ENCODE measurements at places on chromosomes 3 and 15. TPM values are rescaled to one million over a fixed set of nuclear protein-coding genes. Genes with fewer than 3 reads are reported as not detected.
A peak's percentile ranks its signal among the peaks of the same experiment; 100 is the strongest.

The MEIS2 gene
- total RNA-seq = 0.22 TPM

The RAB6B gene
- total RNA-seq = 15.6 TPM

The TMEM207 gene
- total RNA-seq = not detected

The NRG4 gene
- not detected for total RNA-seq

The FES gene
- 8.6 TPM for total RNA-seq

The RASGRF1 gene
- total RNA-seq = 0.67 TPM

GRCh38 chr3:38725726-38726419, 76.4 kb upstream of the SCN5A start:
- DNase-seq = no peak

DNA sequence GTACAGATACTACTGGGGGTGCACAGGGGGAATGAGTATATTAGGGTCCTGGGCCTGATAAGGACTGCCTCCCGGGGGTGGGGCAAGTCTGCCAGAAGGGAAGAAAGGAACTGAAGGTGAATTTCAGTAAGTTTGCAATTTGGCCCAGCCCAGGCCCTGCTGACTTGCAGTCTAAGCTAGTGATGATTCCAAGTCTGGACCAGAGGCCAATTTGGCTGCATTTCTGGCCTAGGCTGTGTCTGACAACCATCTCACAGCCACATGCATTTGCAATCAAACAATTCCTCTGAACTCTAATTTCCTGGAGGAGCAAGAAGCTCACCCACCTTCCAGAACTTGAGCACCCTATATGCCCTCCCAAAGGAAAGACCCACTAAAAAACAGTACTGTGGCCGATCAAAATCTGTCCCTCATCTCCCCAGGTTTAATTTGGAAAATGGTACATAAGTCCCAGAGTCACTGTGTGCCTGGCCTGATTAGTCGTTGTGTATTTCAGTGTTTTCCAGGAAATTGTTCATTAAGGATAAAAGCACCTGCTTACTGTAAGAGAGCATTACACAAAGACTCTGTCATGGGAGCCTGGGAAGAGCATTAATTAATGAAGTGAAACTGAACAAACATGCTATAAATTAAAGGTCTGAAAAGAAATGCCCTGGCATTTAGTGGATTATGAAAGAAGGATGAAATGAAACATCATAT, 114.5 kb downstream of the MEGF11 start:
- DNase-seq = no peak

DNA sequence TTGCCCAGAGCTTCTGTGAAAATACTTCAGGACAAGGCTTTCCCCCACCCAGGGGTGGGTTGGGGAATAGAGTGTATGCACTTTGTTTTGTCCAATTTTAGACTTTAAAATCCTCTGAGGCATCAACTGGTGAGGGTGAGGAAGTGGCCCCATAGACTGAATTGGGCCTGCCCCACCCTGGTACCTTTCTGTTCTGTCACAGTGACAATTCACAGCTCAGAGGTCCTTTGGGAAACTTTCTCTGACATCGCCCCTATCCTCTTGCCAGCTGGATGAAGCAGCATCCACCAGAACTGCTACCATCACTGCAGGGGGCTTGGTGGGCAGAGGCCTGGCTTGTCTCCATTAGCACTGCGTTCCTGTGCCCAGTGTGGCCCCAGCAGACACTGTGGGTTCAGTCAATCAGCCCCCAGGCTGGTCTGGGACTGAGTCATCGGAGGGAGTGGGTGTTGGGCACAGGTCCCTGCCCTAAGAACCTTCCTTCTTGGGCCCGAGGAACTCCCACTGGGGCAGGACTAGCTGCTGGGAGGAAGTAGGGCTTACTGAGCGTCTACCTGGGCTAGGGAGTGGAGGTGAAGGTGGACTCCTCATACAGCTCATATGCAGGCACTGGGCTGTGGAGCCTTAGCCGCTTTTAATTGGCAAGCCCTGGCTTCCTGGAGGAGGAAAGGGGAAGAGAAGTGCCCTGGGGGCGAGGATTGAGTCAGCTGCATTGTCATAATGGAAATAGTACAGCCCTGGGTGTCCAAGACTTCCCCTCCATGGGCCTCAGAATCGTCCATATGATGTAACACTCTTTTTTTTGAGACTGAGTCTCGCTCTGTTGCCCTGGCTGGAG, 1.5 kb upstream of the PPM1M start:
- DNase-seq = no peak

- no peak for DNase-seq
These were observed 1.8 kb downstream of the RCCD1 start for GRCh38 chr15:90956274-90957030.

GRCh38 chr15:100430411-100430810, 88.6 kb upstream of the ADAMTS17 start:
- DNase-seq = no peak

DNA sequence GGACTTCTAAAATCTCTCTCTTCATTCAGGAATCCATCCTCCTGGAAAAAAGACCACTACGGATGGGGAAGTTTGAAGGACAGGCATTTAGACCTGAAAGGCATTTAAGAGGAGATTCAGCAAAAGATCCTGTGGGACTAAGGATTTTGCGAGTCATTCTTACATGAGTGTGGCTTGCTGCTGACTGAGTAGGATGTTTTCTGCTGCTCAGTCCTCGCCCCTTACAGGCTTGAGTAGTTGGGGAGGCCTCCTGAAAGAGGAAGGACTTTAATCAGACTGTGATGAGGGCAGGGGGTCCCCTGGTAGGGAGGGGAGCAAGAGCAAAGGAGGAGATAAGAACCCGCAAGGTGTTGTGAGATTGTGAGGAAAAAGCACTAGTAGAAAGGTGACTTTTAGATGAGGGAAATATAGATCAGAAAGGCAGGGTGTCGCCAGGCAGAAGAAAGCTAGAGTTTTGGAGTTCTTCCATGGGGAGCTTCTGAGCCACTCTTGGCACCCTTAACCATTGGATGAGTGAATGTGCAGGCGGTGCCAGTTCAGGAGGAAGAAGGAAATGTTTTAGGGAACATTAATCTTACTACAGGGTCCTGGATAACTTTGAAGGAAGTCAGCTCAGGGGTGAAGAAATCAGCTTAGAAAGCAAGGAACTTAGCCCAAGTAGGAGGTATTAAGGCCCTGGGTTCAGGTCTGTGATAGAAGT, 171.1 kb downstream of the RORA start:
- no peak for DNase-seq

GRCh38 chr15:67510597-67511190, 10.2 kb upstream of the C15orf61 start:
- no peak for DNase-seq

GRCh38 chr15:37098468-37099318, 1.7 kb downstream of the MEIS2 start:
- no peak for DNase-seq

DNA sequence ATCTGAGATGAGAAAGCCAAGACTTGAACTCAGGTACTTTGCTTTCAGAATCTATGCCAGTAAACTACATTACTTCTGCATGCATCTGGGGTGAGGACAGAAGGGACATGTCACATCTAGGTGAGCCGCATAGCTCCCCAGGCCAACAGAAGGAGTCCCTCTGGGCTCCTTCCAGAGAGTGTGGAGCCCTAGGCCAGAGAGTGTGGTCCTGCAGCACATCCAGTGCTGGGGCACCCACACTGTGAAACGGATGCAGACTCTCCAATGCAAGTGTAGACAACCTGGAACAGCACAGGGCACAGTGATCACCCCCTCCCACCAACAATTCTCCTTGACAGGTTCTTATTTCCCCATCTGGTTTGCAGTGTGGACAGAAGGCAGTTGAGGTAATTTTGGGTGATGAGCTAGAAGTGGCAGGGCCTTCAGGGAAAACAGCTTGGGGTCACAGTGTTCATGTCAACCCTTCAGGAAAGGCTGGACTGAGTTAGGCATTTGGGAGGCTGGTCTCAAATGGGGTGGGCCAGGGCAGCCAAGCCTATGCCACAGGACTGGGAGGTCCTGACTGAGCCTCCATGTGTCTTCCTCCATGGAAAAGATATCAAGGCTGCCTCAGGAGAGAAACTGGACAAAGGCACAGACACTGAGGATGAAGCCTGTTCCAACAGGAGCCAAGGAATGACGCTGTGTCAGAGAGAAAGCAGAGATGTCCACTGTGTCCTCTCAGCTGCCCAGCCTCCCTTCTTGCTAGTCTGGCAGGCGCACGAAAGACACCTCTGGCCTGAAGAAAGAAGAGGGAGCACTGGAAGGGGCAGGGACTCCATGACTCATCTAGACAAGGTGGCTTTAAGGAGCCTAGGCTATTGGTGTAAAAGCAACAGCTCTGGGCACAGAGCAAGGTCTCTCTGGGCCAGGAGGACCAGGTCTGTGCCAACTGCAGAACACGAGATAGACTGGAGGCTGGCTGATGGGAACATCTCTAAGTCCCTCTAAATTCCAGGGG, 1.7 kb downstream of the PLCD1 start:
- DNase-seq = no peak

DNA sequence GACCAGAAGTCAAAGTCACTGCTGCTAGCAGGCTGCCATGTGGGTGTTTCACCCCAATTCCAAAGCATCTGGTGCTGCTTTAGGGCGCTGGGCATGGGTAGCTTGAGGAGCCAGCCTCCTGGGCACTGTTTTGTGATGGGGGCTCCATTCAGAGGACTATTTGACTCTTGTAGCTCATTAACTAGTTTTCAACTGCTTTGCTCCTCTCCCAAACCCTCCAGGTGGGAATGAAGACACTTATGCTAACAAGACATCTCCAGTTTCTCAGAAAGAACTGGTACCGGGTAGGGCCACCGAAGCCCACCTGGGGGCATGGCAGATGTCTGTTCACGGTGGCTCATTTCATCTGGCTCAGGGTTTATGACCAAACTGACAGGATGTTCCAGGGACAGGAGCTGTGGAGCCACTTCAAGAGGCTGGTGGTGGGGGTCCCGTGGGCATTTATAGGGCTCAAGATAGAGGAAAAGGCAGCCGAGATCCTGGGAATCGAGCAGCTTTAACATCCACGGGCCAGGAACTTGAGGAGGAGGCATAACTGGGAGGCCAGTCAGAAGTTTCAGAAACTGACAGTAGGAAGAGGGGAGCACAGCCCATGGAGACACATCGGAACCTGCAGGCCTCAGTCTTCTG, 17.7 kb downstream of the AMOTL2 start:
- DNase-seq = no peak

DNA sequence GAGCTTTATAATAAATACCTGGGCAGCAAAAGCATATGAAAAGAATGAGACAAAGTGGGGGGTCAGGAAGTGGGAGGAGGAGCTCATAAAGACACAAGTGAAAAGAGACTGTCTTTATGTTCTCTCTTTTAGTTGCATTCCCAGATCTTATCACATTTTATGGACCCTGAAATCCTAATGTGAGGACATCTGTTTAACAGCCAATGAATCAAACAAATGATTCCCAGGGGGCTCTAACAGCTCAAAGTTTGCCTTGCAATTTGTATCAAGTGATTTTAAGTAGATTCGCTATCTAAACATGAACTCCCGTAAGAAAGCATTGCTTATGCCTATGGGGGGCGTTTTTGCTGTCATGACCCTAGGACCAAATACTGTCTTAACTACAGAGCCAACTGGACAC, 332.3 kb upstream of the CNTN4 start:
- DNase-seq = no peak

- DNase-seq = no peak
These were observed 813.5 kb downstream of the MCTP2 start for GRCh38 chr15:95044745-95045417.

- DNase-seq = no peak
These were observed 180.7 kb upstream of the LMCD1 start for GRCh38 chr3:8320711-8321458.

DNA sequence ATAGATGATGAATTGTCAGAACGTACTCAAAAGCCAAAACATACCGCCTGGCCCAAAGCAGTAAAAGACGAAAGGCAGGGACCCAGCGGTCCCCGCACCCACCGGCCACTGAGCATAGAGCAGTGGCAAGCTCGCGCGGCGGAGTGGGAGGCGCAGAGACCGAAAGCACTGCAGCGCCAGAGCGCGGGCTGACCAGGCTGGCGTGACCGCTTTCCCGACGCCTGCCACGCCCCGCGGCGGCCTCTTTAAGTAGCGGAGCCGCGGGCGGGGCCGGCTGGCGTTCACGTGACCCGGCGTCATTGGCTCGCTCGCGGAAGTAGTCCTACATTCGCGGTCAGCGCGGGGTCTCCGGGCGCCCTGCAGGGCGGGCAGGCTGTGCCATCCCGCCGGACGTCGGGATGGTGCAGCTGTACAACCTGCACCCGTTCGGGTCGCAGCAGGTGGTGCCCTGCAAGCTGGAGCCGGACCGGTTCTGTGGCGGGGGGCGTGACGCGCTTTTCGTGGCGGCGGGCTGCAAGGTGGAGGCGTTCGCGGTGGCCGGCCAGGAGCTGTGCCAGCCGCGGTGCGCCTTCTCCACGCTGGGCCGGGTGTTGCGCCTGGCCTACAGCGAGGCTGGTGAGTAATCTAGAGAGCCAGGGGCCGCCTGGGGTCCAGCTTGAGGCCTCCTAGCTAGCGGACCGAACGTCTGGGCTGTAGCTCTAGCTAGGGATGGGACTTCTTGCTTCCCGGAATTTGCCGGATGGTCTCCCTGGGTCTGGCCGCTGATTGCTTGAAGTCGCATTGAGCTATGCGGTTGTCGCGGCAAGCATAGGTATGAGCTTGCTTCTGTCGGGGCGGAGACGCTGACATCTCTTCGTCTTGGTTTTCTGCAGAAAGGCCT, at the start of gene HPS3:
Gene HPS3, plus strand, starts transcription at position 313 of the 880 bp plus-strand sequence. Its CDS starts 86 bp downstream, at position 399.
- peak; percentile 87 for DNase-seq

- DNase-seq = no peak
These were observed 10.4 kb upstream of the MME start for GRCh38 chr3:155069729-155070128.

DNA sequence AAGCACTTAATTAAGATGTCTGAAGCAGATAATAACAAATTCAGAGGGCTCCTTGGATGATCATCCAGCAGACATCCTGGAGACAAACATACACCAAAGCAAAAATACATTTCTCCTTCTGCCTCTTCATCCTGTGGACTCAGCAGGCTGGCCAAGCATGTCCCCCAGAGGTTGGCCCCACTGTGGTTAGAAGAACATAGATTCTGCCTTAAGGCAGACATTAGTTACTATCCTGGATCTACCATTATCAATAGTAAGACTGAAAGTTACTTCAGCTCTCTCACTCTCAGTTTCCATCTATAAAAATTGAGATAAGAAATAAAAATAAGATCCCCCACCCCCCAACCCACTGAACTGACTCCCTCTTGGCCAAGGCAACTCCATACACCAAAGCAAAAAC, 28.6 kb upstream of the TGFBR2 start:
- DNase-seq = no peak

DNA sequence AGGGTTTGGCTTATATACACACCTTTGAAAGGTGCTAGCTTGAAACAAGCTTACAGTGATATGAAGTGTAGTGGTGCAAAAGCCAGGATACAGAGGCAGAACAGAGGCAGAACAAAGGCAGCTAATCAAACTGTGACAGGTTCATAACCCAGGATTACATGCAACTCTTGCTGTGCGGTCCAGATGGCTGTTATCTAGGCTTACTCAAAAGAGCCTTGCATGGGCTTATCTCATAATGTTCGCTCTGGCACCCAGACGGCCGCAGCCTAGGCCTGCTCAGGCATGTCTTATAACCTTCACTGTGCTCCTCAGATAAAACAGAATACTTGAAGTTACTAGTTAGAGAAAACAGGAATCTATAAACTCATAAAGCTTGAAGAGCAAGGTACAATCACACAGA, 22.8 kb upstream of the NOX5 start:
- DNase-seq = no peak

GRCh38 chr3:152977366-152977765, 142.4 kb downstream of the P2RY1 start:
- no peak for DNase-seq

All from H1 (cell line).